ENCODE measurements at places on chromosomes 12 and 14.
A peak's percentile ranks its signal among the peaks of the same experiment; 100 is the strongest.

DNA sequence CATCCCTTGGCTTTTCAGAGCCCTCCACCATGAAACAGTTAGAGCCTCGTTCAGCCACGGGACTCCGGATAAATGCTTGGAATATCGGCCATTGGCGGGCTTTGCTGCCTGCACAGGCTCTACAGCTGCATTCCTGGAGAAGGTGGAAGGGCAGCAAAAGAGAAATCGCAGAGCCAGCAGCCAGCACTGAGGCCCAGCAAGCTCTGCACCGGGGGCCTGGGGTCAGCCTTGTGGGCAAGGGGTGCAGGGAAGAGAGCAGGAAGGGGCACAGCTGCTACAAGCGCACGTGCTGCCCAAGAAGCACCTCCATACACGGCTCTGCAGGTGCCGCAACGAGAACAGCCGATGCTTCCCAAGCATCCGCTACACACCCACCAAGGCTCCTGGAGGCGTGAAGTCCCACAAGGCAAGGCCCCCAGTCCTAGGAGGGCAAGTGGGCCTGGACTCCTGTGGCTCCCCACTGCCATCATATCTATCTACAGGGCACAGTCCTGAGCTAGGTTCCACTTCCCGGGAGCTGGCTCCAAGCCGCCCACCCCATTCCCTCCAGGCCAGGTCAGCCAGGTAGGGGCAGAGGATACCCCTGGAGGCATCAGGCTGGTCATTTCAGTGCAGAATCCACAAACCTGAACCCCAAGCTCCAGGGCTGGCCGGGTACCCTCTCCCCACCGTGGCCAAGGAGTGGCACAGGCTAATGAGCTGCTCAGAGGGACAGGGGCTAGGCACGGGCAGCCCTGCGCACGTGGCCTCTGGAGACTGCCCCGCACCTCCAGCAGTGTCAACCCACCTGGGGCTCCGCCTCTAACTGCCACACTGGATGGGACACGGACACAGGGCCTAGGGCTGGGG, 40.2 kb downstream of the CCNK start:
- no peak for DNase-seq

DNA sequence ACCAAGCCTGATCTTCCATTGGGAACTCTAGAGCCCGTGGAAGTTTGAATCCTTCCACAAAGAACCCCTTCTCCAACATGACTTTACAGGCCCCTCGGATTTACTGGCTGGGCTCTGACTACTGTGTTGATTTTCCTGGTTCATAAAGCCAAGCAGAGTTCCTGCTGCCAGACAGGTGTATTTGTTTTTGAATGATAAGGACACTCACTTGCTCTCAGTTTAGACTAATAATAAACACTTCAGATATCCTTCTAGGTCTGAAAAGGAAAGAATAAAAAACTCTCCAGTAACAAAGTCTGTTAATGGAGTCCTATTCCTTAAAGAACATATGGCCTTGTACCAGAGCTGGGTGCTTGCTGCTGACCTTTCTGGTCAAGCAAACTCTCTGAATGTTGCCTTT, 31.0 kb downstream of the SIX1 start:
- DNase-seq, result no peak

- no peak for DNase-seq
Observed at GRCh38 chr14:105881021-105881930, 354.9 kb downstream of the TMEM121 start.

- no peak for DNase-seq
Observed at GRCh38 chr14:102392506-102392905, 29.8 kb downstream of the TECPR2 start.

GRCh38 chr14:100778951-100779690, 46.8 kb upstream of the MEG3 start:
- DNase-seq, result no peak

DNA sequence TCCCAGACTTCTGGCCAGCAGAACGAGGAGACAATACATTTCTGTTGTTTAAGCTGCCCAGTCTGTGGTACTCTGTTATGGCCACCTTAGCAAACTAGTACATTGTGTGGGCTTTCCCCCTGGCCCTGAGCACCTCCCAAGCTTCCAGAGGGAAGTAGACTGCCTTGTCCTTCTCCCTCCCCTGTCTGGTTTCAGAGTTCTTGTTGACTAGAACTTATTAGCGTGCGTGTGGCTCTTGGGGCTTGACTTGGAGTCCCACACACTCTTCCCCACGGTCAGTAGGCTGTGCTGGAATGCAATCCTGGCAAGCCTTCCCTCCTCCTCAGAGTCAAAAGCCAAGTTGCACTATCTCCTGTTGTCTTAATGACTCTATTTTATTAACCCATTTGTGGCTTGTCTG, 27.7 kb downstream of the FBLN5 start:
- DNase-seq, result no peak

DNA sequence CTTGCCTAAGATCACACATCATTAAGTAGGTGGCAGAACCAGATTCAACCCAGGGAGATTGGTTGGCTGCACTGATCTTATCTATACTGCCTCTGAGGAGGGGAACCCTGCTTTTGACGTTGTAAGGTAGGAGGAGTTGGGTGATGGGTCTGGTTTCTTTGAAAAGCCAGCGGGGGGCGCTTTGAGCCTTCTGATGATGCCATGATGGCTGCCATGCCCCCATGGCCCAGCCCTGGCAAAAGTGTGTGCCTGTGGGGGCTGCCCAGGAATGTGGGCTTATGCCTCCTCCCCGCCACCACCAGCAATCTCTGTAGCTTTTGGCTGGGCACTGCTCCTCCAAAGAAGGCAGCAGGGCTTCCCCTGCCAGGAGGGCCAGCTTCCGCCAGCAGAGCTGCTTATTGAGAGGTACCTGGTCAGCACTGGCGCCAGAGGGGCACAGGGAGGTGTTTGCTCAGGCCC, 224.3 kb downstream of the SLC41A2 start:
- DNase-seq, result no peak

DNA sequence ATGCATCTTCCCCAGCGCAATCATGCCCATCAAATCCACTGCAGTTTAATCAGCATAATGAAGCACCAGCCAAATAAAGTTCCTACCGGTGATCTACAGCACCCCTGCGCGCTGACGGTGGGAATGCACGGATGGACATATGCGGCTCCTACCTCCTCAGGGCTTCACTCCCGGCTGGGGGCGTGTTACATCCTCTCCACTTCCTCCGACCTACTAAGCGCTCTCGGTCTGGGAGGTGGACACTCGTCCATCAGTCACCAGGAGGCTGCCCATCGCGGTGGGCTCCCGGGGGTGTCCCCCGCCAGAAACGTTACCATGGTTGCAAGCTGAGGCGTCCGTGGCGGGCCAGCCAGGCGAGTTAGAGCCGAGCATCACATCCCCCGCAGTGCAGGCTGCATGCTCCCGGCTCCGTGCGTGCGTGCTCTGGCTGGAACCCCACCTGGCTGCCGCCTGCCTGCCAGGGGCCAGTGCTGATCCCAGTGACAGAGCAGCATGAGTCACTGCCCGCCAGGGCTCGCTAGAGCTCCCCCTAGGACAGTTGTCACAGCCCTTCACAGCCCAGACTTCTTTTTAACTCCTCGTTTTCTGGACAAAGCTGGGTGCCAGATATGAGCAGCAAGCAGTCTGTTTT, 73.0 kb downstream of the CIT start:
- peak; percentile 77 for DNase-seq

GRCh38 chr12:104975587-104976343, 10.4 kb upstream of the NOPCHAP1 start:
- DNase-seq, result no peak

GRCh38 chr12:47818467-47819137, 1.1 kb downstream of the HDAC7 start:
- DNase-seq, result no peak

DNA sequence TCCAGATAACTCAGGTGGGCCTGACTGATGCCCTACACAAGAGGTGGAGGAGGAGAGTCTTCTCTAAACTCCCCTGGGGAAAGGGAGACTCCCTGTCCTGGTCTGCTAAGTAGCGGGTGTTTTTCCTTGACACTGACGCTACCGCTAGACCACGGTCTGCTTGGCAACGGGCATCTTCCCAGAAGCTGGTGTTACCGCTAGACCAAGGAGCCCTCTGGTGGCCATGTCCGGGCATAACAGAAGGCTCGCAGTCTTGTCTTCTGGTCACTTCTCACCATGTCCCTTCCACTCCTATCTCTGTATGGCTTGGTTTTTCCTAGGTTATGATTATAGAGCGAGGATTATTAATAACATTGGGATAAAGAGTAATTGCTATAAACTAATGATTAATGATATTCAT, 965.5 kb downstream of the TMEM121 start:
- DNase-seq, result no peak

DNA sequence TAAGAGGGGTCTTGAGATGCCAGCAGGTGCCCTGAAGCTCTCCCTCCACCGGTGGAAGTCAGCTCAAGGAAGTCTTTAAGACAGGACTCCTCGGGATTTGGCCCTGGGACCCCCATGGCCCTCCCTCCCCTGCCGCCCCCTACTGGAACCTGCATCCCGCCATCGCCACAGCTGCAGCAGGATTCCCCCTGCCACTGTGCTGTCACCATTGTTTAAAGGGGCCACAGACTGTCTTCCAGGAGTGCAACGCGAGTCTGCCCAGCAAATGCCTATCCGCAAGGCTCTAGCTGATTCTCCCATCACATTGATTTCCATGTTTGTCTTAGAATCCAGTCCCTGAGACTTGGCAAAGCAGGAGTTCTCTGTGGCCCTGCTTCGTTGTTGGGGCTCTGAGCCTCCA, 770.8 kb upstream of the ALG10B start:
- no peak for DNase-seq

GRCh38 chr14:72380456-72380855, 448.2 kb downstream of the RGS6 start:
- no peak for DNase-seq

DNA sequence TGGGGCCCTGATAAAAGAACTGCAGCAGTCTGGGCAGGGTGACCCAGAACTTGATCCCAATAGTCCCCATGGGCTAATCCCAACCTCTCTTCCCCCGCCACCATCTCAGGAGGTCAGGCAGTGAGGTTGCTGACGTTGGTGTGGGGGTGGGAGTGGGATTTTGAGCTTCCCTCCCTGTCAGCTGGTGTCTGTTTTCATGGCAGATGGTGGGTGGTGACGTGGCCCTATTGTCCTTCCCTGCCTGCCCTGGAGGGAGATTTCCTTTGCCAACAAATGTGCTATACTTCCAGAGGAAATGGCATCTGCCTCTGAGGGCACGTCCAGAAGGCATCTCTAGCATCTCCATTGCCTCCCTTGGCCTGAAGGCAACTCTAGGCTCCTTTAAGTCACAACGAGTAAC, 37.7 kb downstream of the NEUROD4 start:
- DNase-seq, result no peak

- DNase-seq, result no peak
Observed at GRCh38 chr14:51182131-51182565, 57.9 kb upstream of the TMX1 start.

GRCh38 chr12:39332661-39333175, 110.2 kb downstream of the KIF21A start:
- DNase-seq, result no peak

- no peak for DNase-seq
Observed at GRCh38 chr12:19998961-19999804, 369.2 kb upstream of the PDE3A start.

DNA sequence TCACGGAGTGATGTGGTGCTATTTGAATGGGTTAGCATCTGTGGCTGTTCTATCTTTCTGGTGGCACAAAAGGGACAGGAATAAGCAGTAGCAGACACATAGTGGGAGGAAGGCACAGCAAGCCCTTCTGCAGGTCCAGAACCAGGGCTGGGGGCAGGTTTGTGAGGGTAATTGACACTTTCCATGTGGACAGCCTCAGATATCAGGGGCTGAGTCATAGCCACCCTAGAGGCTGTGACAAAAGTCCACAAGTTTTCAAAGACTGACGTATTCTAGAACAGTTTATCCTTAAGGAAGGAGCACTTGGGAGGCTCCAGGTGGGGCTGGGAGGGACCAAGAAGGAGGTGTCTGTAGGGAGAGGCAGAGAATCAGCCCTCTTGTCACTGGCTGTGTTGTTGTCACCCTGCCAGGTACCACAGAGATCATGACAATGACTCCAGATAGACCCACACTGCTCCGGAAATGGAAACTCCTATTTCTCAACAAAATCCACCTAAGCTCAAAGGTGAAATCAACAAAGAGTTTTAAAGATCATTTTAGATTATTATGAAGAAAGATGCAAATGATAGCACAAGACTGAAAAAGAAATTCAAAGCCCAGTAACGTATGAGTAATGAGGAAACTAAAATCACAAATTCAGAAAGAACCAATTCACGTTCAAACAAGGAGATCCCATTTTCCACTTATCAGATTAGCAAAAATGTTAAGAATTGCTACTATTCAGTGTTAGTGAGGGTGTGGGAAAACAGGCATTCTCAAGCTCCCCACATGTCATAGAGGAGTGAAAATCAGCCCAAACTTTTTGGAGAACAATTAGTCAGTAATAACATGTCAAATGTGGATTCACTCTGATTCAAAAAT, 48.3 kb downstream of the NFKBIA start:
- no peak for DNase-seq

DNA sequence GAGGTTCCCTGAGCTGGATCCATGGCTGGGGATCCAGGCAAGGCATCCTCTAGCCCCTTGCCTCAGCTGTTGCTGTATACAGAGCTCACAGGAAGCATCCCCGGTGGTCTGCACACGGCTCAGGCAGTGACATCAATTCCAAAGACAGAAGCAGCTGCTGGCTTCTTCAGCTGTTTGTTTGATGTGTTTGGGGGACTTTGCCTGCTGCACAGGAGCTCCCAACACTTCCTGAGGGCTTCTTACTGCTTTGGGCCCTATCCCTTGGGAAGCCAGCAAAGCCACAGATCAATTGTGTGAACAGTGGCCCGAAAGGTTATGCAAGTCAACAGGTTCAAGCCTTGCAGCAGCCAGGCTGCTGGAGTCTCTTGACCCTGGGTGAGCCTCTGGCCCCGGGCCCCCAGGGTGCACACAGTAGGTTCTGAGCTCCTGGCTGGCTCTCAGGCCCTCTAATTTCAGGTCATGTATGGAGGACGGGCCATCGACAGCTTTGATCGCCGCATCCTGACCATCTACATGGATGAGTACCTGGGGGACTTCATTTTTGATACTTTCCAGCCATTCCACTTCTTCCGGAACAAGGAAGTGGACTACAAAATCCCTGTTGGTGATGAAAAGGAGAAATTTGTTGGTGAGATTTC, 42.6 kb downstream of the CCDC92 start:
- DNase-seq, result no peak

DNA sequence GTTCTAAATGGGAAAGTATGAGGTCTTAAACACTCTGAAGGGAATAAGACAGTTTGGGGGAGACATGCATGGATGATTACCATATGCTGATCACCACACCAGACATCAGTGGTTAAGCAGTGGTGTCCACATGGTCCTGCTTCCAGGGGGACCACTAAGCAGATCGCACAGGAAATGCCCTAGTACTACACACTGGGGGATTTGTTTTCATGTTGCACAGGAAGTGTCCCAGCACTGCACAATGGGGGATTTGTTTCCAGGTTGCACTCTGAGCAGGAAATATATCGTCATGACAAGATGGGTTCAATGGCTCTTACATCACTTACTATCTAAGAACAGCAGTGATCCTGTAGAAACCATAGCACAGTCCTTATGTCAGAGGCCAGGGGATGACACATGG, 245.5 kb downstream of the BCL11B start:
- no peak for DNase-seq

- DNase-seq, result no peak
Observed at GRCh38 chr14:73715707-73716106, 1.5 kb upstream of the PNMA1 start.

GRCh38 chr14:94685681-94686485, 73.7 kb downstream of the SERPINA3 start:
- no peak for DNase-seq
